ENCODE measurements at places on chromosomes 1 and 21.

DNA sequence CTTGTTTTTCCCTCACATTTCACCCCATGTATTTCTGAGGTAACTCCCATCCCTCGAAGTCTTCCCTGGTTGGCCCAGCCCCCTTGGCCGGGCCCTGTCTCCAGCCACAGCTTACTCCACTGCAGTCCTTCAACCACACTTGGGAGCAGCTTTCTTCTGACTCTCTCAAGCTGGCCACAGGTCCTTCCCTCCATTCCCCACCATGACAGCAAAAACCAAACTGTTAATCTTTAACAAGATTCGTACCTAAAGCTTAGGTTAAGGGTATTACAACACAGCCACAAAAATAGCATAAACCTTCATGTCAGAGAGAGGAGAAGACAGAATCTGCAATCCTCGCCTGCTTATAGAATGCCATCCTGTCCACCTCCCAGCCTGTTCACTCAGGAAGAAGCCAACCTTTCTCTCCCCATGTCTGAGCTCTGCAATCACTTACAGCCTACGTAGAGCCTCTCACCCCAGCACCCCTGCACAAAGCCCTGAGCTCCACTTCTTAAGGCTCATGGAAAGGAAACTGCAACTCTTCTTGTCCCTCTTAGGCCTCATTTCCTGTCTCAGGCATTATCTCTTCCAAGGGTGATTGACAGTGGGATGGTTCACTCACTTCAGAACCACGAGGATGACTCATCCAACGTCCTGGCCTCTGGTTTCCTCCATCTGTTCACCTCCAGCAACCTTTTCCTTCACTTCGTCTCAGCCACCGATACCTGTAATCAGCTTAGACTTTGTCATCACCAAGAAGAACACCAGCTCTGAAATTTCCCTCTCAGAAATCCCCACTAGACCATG lies 72.8 kb downstream of the CD2 start:
- no peak for DNase-seq

DNA sequence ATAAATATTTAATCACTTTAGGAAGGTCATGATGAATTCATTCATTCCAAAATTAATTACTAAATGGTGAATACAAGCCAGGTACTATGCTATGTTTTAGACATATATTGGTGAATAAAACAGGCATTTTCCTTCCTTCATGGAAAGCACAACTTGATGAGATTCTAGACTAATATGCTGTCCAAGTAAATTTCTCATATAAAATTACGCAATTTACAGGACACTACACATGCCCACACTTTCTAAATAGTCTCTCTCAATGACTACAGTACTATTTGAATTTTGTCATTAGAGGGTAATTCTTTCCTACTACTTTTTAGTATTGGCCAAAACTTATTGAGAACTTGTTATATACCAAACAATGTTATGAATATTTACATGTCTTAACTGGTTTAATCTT lies 150.6 kb downstream of the CRB1 start:
- DNase-seq: no peak

DNA sequence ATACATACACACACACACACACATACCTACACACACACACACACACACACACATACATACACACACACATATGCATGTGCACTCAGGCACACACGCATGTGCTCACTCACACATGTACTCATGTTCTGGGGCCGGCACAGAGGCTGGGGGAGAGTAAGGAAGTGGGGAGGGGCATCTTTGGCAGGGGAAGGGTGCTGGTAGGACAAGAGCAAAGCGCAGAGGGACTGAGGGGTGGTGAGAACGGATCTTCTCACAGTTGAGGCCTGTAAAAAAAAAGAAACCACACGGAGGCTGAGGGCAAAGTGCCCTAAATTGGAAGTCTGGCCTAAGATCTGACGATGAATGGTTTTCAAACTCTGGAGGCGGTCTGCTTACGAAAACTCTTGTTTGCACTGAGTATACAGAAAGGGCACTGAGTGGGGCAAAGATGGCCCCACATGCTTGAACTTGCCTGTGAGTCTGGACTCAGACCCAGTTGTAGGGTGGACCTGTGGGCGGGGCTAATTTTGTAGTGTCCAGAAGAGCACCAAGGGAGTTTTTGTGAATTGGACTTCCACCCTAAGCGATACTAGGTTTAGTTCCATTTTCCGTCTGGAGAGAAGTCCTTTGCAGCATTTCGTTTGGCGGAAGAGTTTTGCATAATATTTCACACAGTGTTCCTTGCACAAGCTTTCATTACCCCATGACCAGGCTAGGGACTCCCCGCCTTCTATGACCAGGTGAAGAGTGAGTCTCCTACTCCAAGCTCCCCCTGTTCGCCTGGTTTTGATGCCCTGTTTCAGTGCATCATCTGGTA lies 79.3 kb upstream of the LYST start:
- DNase-seq: no peak

- DNase-seq: no peak
Observed at GRCh38 chr1:59978026-59978425, 51.5 kb upstream of the CYP2J2 start.

DNA sequence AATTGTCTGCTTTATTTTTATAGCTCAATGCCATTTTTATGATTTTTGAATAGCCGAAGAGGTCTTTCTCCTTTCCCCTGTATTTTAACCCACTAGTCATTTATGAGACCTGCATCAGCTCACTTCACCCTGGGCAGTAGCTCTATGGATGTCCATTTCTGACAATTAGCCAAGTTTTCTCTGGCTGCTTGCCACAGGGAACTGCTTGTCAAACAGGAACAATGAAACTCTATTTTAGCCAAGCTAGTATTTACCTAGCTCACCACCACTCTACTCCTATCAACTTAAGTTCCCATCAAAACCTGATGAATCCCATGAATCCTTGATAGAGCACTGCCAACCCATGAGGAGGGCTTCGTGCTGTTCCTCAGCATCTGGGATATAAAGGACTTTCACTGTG lies 406.7 kb downstream of the RWDD3 start:
- no peak for DNase-seq

- DNase-seq: no peak
Observed at GRCh38 chr1:242128951-242129502, 130.1 kb upstream of the MAP1LC3C start.

DNA sequence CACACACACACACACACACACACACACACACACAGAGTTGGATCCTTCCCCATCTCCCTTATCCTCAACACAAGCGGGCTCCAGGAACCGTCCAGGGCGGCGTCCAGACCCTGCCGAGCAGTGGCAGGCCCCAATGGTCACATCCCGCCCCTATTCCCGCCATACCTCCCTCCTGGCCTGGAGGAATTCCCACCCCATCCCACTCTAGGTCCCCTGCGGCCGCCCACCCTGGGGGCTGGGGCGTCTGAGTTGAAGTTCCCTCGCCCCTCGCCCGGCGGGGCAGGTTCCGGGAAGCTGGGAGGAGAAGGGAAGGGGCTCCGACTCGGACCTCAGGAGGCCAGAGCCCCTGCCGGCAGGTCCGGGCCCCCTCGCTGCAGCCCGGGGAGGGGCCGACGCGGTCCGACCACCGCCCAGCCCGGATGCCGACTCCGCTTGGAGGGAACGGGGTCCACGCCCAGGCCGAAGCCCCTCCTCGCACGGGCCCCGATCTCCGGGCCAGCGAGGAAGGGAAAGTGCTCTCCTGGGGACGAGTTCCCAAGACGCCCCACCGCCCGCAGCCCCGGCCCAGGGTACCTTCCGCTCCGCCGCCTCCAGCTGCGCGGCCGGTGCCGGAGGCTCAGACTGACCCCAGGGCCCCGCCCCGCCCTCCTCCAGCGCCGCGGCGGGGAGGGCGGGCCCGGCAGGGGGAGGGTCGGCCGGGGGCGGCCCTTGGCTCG lies at the start of gene RHOC:
TSS of gene RHOC (minus strand) at position 623 of the 716 bp plus-strand sequence. CDS start 3,328 bp downstream, outside the sequence.
- no peak for DNase-seq

DNA sequence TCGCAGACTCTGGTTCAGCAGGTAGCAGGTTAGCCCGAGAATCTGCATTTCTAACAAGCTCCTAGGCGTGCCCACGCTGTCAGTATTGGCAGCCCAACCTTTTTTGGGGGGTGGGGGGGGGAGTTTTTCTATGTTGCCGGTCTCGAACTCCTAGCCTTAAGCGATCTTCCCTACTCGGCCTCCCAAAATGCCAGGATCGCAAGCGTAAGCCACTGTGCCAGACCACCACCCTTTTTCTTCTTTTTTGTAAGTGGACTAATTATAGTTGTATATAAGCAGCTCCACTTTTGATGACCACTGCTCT lies 480 bp upstream of the MIS18A start:
- no peak for DNase-seq

- DNase-seq: no peak
Observed at GRCh38 chr1:107678993-107679392, 286.0 kb downstream of the VAV3 start.

DNA sequence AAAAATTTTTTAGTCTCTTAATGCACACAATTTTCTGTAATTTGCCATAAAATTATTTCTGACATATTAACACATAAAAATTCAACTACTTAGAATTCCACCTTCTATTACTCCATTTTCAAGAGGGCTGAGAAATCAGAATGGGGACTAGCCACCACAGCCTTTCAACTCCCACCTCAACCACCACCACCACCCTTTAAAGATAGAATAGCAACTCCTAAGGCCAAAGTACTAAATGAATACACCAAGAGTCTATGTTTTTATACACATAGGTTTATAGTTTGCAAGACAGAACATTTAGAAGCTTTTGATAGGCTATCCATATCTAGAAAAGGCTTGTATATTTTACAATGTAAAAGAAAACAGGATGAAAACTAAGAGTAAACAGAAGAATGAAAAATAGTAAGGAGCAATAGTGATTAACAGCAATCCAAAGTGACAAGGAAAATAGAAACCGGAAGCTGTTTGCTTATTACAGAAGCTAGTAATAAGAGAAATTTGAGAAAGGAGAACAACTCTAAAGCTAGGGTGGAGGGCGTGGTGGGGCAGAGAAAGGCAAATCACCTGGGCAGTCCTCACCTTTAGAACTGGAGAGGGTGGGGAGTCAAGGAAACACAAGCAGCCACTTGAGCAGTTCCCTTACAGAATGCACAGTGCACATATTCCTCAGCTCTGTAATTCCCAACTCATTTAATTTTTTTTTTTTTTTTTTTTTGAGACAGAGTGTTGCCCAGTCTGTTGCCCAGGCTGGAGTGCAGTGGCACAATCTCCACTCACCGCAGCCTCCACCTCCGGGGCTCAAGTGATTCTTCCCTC lies 27.7 kb downstream of the EPS15 start:
- no peak for DNase-seq

- DNase-seq: no peak
Observed at GRCh38 chr1:204503122-204503912, 8.7 kb upstream of the PIK3C2B start.

DNA sequence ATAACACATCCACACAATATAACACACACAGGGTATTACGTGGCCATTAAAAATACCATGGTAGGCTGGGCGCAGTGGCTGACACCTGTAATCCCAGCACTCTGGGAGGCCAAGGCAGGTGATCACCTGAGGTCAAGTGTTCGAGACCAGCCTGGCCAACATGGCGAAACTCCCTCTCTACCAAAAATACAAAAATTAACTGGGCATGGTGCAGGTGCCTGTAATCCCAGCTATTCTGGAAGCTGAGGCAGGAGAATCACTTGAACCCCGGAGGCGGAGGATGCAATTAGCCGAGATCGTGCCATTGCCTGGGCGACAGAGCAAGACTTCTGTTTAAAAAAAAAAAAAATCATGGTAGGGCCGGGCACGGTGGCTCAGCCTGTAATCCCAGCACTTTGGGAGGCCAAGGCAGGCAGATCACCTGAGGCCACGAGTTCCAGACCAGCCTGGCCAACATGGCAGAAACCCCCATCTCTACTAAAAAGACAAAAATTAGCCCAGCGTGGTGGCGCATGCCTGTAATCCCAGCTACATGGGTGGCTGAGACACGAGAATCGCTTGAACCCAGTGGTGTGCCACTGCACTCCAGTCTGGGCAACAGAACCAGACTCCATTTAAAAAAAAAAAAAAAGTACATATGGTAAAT lies 24.1 kb upstream of the HPDL start:
- no peak for DNase-seq

- DNase-seq: no peak
Observed at GRCh38 chr1:246782120-246782900, 58.1 kb downstream of the SCCPDH start.

GRCh38 chr1:41243079-41243385 lies 926 bp upstream of the SCMH1 start:
- no peak for DNase-seq

DNA sequence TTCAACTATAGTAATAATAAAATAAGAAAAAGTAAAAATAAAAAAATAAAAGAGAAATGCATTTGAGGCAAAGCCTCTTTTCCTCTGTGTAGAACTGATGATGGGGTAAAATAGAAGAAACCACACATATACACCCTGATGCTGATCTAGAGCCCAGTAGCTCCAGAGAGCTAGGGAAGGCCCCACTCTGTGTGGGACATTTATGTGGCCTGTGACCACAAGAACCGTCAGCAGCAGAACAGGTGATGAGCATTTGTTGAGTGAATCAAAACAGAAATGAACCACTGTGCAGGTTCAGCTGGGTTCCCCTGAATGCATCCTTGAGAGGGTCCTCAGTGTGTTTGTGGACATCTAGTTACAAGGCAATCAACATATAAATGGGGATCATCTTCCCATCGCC lies 221.8 kb upstream of the HOOK1 start:
- DNase-seq: no peak

GRCh38 chr1:9375912-9376311 lies 83.2 kb downstream of the SPSB1 start:
- no peak for DNase-seq

DNA sequence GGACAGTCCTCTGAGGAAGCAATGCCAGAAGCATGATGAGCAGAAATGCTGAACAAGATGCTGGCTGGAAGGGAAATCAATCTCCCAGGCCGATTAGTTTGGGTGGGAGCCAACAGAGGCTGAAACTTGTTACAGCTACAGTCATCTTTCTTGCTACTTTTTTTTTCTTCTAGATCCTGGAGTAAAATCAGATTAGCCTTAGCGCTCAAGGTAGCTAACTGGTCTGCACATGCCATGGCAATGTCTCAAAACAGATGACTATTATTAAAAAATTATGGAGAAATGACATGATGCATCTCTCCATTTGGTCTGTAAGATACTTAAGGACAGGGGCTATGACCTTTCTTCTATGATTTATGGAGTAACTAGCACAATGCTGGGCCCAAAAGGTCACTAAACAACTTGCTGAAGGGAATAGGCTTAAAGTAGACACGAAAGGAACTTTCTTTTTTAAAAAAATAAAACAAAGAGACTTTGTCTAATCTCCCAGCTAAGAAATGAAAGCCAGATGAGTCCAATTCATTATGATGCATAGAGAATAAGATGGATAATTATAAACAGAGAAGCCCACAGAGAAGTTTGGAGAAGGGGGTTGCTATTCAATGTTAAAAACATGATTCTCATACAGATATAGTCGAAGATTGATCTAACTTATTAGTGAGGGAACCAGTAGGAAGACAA lies 42.5 kb downstream of the UTP25 start:
- no peak for DNase-seq

Data from stimulated activated CD8-positive, alpha-beta memory T cell treated with anti-CD3 and anti-CD28 coated beads, Interleukin-2, amount 100 ng/mL, for 1 hour (primary cell).